ENCODE measurements at places on chromosomes 4 and X.

- DNase-seq = no peak
Measured at GRCh38 chr4:180860089-180860720, 1383.0 kb upstream of the TENM3 start.

DNA sequence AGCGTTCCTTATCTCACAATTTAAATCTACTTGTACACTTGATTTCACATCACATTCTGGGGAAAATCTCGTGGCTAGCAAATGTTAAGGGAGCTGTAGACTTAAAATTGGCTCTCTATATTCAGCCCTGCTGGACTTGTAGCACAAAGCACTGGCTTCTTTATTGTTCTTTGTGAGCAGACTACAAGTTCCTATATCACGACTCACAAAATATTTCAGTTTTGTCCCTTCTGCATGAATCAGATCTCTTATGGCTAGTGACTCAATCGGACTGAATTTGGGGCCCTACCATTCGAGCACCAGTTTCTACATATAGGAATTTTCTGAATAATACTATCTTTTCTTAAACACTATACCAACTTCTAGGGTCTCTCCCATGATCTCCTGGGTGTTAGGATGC, 390.1 kb downstream of the ADAM29 start:
- DNase-seq = peak; percentile 39

DNA sequence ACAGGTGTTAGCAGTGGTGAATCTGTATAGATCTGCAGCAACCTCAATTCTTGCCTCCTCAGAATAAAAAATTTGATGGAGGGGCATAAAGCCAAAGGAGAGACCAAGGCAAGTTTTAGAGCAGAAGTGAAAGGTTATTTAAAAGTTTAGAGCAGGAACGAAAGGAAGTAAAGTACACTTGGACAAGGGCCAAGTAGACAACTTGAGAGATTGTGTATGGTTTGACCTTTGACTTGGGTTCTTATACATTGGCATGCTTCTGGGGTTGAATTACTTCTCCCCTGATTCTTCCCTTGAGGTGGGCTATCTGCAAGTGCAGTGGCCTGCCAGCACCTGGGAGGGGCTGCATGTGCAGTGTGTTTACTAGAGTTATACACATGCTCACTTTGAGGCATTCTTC, 278.8 kb upstream of the NDST3 start:
- no peak for DNase-seq

DNA sequence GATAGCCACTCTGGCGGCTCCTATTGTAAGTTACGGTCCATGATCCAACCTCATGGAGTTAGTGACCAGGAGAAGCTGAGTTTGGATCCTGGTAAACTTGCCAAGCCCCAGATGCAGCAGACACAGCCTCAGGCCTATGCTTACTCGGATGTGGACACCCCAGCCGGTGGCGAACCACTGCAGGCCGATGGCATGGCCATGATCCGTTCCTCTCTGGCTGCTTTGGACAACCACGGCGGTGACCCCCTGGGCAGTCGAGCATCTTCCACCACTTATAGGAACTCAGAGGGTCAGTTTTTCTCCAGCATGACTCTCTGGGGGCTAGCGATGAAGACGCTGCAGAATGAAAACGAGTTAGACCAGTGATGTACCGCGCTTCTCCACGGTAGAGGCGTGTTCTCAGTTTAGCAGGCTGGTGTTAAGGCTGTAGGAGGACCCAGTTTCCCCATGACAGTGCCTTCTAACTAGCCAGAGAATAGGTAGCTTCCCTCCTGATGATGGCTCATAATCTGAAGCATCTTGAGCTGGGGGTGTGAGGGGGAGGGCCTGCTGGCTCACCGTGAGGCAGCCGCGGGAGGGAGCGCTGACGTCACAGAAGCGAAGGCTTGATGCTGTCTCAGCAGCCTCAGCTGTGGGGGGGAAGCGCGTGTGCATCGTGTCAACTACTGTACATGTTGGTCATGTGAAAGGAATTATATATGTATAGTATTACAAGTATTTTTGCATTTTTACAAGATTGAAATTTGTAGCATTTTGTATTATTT, 31.1 kb downstream of the ZBTB49 start:
- DNase-seq = no peak

GRCh38 chr4:42816880-42817400, 75.6 kb upstream of the GRXCR1 start:
- DNase-seq = no peak

DNA sequence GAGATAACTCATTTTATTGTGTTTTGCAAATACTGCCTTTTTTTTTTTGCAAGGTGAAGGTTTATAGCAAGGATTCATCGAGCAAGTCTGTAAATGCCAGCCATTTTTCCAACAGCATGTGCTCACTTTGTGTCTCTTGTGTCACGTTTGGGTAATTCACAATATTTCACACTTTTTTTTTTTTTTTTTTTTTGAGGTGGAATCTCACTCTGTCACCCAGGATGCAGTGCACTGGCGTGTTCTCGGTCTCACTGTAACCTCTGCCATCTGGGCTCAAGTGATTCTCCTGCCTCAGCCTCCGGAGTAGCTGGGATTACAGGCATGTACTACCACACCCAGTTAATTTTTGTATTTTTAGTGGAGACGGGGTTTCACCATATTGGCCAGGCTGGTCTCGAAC, 1.9 kb downstream of the RNF4 start:
- DNase-seq = no peak

- peak; percentile 95 for DNase-seq
Measured at GRCh38 chr4:76624241-76624681, 189.2 kb downstream of the SHROOM3 start.

GRCh38 chr4:73583666-73584065, 36.6 kb downstream of the RASSF6 start:
- DNase-seq = no peak

- no peak for DNase-seq
Measured at GRCh38 chr4:114582621-114583020, 16.0 kb upstream of the UGT8 start.

DNA sequence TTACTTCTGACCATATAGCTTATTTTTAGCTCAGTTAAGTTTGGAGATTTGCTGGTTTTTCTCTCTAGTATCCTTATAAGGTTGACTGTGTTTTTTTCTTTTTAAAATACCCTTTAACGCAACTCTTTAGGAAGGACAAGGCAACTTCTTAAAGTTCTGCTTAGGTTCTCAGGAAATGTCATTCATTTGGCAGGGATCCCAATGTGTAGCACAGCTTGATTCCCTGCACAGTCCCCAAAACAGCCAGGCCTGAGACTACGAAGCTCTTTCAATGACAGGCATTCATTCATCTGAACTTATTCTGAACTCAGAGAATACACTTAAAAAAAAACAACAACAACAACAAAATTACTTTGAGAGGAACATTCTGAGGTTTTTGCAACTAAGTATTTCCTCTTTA, 1765.8 kb downstream of the PCDH7 start:
- DNase-seq = no peak

- DNase-seq = no peak
Measured at GRCh38 chr4:15213302-15213970, 211.2 kb downstream of the CPEB2 start.

GRCh38 chr4:25632135-25632534, 23.5 kb upstream of the SLC34A2 start:
- no peak for DNase-seq

DNA sequence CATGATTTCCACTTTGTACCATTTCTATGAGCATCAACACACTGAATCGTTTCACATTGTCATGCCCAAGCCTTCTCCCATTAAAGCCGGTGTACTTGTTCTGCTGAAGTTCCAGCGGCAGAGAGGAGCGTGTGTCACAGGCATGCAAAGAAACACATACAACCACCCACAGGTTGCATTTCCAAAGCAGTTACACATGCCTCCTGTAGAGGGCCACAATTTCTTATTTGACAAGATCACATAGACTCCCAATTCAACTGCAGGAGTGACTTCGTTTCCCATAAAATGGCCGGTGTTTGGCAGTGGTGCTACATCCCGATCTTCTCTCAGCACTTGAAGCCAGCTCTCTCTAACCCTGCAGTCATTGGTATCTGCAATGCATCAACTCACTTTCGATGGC, 992.6 kb downstream of the NLGN4X start:
- peak; percentile 6 for DNase-seq

- no peak for DNase-seq
Measured at GRCh38 chr4:108649863-108650211, 562 bp upstream of the OSTC start.

GRCh38 chr4:105998171-105999063, 103.1 kb downstream of the NPNT start:
- peak; percentile 76 for DNase-seq

- DNase-seq = no peak
Measured at GRCh38 chrX:69215161-69215875, 50.1 kb upstream of the PJA1 start.

DNA sequence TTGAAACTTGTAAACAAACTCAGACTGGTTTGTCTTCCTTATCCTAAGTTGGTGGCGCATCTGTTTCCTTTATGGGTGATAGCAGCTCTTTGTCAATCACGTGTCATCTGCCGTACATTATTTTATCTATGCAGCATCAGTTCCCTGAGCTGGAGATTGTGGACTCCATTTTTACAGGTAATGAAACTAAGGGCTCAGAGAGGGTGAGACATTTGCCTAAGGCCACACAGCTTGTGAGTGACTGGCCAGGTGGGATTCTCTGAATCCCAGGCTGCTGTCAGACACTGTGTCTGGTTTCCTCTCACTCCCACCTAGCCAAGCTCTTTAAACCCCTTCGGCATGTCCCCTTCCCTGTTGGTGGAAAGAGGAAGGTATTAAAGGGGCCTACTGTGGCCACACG, 41.7 kb upstream of the CLCN4 start:
- no peak for DNase-seq

- no peak for DNase-seq
Measured at GRCh38 chr4:151860561-151861093, 99.8 kb upstream of the GATB start.

DNA sequence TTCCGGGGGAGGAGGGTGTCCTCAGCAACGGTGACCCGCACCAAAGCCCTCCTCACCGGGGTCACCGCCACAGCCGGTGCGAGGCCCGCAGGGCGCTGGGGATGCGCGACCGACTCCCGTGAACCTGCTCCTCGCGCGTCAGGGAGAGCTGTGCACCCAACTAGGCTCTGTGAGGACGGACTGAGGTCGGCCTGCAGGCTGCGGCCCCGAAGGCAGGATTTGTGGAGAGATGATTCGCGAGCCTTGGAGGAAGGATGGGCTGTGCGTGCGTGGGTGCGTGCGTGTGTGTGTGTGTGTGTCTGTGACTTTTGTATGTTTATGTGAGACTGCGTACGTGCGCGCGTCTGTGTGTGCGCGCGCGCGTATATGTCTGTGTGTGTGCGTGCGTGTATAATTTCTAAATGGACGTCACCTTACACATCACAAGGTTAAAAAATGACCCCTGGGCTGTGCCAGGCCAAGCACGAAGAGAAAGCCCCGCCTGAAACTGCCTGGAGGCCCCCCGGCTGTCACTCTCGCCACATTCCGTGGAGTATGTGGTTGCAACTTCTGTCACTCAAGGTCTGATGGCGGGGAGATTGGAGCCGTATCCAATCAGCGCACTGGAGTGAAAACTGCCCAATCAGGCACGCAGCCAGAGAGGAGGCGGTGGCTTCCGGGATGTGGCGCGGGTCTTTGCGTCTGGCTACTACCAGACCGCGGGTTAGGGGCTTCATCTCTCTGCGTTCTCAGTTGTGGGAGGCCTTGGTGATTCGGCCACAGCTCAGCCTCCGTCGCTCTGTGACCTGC, at the start of gene ZNF141:
TSS of gene ZNF141 (plus strand) at position 672 of the 789 bp plus-strand sequence. CDS start 170 bp downstream, outside the sequence.
- peak; percentile 91 for DNase-seq

DNA sequence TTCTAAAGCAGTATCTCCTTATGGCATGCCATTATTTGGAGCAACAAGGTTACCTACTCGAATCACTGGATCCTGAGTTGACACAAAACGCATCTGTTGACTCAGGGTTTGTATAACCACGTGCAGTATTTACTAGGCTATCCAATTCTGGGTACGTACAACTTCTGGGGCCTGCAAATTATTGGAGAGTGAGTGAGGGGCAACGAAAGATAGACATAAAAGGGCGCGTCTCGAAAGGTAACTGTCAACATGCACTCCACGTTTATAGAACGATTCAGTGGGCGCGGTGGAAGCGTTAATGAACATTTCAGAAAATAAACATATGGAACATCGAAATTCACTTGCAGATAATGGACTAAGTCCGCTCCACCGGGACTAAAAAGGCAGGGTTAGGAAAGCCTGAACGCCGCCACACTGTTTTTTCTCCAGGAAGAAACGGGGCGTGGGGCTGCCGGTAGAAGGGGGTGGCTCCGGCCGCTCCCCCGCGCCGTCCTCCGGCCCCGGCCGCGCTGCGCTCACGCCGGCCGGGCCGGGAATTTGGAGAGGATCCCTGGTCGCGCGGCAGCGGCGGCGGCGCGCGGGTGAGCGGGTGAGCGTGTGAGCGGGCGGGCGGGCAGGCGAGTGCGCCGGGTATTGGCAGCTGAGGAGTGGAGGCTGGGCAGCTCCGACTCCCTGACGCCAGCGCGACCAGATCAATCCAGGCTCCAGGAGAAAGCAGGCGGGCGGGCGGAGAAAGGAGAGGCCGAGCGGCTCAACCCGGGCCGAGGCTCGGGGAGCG, at the start of gene SMAD1:
TSS of gene SMAD1 (plus strand) at position 690 of the 778 bp plus-strand sequence. CDS start 32,761 bp downstream, outside the sequence.
- peak; percentile 27 for DNase-seq

DNA sequence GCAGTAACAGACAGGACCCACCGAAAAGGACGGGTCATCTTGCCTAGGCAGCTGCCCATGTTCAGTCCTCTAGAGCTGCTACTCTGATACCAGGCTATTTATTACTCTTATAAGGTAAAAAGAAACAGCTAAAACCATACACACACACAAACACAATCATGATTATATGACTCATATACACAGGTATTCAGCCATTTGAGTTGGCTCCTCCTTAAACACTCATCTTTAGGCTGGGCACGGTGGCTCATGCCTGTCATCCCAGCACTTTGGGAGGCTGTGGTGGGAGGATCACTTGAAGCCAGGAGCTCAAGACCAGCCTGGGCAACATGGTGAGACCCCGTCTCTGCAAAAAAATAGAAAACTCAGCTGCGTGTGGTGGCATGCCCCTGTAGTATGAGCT, 76.6 kb downstream of the F11 start:
- DNase-seq = no peak

DNA sequence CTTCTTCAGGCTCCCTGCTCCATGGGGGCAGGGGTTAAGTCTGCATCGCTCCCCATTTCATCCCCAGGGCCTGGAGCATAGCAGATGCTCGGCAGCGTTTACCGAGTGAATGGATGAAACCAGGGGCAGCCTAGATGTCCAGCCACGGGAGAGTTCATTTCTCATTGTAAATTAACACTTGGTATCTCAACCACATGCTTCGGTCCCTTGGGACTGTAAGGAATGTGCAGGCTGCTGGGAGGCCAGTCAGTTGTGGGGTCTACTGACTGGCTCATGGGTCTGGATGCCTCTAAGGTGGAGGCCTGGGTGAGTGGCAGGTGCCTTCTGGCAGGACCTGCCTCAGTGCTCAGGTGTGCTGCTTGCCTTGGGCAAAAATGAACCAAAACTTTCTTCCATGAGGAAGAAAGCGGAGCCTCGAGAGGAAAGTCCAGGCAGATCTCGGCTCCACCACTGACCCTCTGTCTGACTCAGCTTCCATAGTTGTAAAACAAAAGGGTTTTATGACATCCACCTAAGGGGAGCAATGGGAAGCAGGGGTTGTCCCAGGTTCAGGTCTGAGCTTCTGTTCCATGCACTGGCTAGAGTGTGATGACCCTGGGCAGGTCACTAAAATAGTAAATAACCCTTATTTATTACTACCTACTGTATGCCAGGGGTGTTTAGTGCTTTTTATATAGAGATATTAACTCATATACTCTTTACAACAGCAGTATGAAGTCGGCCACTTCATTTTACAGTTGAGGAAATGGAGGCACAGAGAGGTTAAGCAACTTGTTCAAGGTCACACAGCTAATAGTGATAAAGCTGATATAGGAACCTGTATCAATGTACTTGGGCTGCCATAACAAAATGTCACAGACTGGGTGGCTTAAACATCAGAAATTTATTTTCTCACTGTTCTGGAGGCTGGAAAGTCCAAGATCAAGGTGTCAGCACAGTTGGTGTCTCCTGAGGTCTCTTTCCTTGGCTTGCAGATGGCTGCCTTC, 144.3 kb upstream of the STX18 start:
- no peak for DNase-seq
